ENCODE measurements at places on chromosomes 16 and 17.

DNA sequence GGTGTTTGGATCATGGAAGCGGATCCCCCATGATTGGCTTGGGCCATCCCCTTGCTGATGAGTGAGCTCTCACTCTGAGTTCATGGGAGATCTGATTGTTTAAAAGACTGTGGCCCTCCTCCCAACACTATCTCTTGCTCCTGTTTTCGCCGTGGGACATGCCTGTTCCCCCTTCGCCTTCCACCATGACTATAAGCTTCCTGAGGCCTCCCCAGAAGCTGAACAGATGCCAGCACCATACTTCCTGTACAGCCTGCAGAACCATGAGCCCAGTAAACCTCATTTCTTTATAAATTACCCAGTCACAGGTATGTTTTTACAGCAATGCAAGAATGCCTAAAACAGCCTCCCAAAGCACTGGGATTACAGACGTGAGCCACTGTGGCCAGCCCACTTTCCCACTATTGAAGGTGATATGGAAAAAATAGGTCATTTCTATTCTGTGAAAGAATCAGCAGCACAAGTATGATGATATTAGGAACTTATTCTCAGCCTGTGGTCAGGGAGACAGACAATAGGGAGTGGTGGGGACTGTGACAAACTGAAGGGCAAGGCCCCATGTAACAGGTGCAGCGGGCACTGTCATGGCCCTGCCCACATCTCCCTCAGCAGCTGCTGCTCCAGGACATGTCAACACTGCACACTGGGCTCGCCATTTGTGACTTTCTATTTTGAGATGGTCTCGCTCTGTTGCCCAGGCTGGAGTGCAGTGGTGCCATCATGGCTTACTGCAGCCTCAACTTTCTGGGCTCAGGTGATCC is 33.7 kb upstream of the LITAF start:
- no peak for DNase-seq

GRCh38 chr16:8426569-8426968 is 163.7 kb downstream of the TMEM114 start:
- DNase-seq, result no peak

DNA sequence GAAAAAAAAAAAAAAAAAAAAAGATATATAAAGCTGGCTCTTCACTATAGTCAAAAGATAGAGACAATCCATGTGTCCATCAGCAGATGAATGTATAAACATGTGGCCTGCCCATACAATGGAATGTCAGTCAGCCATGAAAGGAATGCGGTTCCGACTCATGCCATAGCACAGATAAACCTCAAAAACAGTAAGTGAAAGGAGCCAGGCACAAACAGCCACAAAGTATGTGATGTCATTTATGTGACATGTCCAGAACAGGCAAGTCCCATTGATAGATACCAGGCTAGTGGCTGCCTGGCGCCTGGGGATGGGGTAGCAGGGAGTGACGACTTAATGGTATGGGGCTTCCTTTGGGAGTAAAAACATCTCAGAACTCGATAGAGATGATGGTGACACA is 155.7 kb downstream of the CMIP start:
- DNase-seq, result peak; percentile 47

DNA sequence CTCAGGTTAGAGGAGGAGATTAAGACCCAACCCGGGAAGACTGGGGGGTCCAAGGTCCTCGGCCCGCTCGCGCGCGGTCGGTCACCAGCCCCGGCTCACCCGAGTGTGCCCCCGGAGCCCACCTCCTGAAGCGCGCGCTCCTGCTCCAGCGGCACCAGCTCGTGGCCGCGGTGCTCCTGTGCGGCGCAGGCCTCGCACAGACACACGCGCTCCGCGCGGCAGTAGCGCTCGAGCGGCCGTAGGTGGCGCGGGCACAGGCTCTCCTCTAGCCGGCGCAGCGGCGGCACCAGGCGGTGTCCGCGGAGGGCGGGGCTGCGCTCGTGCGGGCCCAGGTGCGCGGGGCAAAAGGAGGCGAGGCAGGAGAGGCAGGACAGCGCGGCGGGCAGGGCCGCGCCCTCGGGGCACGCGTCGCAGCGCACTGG is 618 bp downstream of the TRIM47 start:
- peak; percentile 92 for DNase-seq

GRCh38 chr17:42803074-42803883 is 4.6 kb downstream of the CNTD1 start:
- no peak for DNase-seq

GRCh38 chr16:17518441-17518840 is 47.7 kb upstream of the XYLT1 start:
- DNase-seq, result no peak

GRCh38 chr17:47810901-47811635 is 10.5 kb downstream of the OSBPL7 start:
- DNase-seq, result no peak

DNA sequence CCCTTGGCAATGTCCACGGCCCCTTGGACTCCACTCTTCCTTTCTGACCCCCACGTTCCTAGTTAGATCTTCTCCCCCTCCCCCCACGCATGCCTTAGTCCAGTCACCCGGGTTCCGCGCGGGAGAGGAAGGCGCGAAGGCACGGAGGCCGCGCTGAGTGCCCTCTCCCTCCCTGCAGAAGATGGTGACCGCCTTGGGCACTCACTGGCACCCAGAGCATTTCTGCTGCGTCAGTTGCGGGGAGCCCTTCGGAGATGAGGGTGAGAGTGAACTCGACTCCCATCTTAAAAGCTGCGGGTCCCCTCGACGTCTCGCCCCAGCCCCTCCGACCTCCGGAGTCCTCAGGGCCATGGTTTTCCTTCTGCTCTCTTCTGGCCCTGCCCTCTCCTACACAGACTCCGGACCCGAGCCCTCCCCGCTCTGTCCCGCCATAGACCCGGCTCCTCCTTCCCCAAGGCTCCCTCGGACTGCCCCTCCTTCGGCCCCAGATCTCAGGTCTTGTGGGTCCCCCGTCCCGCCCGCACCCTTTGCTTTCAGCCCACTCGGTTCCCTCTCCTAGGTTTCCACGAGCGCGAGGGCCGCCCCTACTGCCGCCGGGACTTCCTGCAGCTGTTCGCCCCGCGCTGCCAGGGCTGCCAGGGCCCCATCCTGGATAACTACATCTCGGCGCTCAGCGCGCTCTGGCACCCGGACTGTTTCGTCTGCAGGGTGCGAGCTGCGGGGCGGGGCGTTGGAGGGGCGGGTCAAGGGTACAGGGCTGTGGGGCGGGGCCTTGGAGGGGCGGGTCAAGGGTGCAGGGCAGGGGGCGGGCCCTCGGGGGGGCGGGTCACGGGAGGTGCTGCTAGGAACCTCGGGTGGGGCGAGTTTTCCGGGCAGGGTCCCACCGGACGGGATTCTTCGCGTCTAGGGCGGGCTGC is 4.6 kb downstream of the TGFB1I1 start:
- peak; percentile 86 for DNase-seq

DNA sequence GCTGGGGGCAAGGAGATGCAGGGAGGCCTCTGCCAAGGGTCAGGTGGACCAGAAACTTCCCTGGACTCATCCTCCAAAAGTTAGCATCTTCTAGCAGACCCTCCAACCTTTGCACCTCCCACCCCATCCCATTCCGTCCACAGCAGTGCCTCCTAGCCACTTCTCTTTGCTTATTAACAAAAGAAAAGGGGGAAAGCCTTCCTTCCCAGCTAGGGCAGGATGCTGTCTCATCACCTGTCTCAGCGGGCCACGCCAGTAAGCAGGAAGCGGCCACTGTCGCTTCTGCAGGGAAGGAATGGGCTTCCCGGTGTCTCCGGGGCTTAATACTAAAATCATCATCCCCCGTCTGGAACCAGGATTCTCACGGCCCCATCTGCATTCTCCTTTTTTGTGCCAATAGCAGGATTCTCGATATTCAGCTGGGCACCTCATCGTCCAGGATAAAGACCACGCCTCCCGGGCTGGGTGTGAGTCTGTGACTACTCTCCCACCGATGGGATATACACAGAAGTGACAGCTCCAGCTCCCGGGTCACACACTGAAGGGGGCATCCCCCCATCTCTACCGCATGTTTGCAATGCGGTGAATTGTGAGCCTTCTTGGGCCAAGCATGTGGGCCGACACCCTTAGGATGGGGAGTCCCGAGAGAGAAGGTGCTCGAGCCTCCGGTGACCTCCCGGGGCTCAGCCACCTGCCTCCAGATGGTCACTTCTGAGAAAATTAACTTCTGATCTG is 15.5 kb upstream of the RBFOX3 start:
- DNase-seq, result no peak

GRCh38 chr17:63419949-63420867 is 25.9 kb downstream of the CYB561 start:
- no peak for DNase-seq

- no peak for DNase-seq
Measured at GRCh38 chr16:11384956-11385586, 39.8 kb downstream of the RMI2 start.
